ENCODE measurements at places on chromosomes 13 and 19.
A peak's percentile ranks its signal among the peaks of the same experiment; 100 is the strongest.

- no peak for DNase-seq
Measured at GRCh38 chr13:63460462-63461090, 2044.9 kb upstream of the PCDH20 start.

GRCh38 chr19:3062165-3063105 is at the start of gene TLE5:
Gene TLE5, minus strand, starts transcription at chr19:3062495. Its CDS starts 295 bp downstream, at chr19:3062200.
- DNase-seq: no peak

GRCh38 chr13:28725046-28725610 is 6.4 kb upstream of the SLC46A3 start:
- DNase-seq: no peak

- DNase-seq: peak; percentile 27
Measured at GRCh38 chr13:44470638-44471562, 97.3 kb downstream of the SERP2 start.

Measured in HT1080 (cell line).